Amygdala (tissue), 56 donors: ENCODE measurements at places on chromosomes 12 and 14.

GRCh38 chr12:47867495-47867941 lies 37.3 kb downstream of the VDR start:
- DNase-seq = no peak

DNA sequence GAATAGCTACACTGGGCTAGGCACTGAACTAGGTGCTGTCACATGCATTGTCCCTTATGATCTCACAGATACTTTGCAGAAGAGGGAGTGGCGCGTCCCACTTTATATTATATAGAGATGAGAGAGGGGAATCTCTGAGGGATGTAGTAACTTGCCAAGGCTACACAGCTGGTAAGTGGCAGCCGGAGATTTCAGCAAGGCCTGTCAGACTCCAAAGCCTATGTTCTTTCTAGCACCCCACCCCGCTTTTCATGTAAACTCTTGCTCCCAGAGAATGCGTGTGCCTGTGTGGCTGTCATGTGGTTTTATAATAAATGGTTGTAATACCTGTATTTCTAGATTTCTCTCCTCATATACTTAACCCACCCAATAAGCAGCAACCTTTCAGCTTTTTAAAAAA lies 39.1 kb downstream of the WDR20 start:
- no peak for DNase-seq

- DNase-seq = no peak
These were observed 4.9 kb upstream of the SMAGP start for GRCh38 chr12:51275088-51275487.

DNA sequence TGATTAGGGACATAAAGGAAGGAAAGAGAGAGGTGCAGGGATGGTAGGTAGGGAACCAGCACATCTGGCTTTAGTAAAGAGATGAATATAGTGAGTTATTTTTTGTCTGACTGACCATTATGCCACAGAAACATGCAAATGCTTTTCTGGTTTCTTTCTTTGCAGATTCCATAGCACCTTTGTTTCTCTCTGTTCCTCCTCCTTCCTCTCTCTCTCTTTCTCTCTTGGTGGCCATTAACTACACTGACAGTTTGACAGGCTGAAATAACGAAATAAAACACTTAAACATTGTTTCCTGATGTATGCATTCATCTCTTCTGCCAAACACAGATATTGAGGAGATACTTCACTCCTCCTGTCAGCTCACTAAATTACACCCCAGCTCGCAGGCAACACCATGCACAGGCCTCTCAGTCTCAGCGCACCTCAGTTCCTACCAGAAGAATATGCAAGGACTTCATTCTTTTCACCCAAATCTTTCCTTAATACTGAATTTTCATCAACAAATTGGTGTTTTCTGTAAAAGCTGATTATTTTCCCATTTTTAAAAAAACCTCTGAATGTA lies 406.9 kb upstream of the SOX5 start:
- DNase-seq = no peak

DNA sequence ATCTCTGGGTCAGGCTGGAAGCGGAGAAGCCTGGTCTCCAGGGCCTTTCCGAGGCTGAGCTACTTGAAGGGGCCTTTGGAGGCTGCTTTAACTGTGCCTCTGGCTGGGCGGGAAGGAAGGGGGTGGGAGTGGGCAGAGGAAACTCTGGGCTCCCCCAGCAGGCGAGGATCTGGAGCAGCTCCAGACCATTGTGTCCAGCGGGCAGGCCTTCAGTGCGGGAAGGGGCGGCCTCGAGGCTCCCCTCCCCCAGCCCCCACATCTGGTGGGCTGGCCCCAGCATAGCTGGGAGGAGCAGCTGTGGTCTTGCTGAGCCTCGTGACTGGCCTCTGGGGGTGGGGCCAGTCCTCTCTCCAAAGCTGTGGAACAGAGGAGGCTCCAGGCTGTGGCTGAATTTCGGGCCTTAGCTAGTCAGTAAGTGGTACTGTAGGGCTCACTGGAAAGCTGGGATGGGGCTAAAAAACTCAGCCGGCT lies 3.4 kb downstream of the TAMALIN start:
- peak; percentile 53 for DNase-seq

GRCh38 chr12:65977384-65977783 lies 153.1 kb downstream of the HMGA2 start:
- DNase-seq = no peak

- DNase-seq = no peak
These were observed 25.4 kb upstream of the PWP1 start for GRCh38 chr12:107660235-107660634.

GRCh38 chr12:5967645-5968415 lies 22.8 kb upstream of the ANO2 start:
- DNase-seq = no peak

GRCh38 chr12:89016970-89017778 lies 335.1 kb downstream of the DUSP6 start:
- DNase-seq = no peak

- no peak for DNase-seq
These were observed 42.2 kb downstream of the SMUG1 start for GRCh38 chr12:54146506-54147145.

DNA sequence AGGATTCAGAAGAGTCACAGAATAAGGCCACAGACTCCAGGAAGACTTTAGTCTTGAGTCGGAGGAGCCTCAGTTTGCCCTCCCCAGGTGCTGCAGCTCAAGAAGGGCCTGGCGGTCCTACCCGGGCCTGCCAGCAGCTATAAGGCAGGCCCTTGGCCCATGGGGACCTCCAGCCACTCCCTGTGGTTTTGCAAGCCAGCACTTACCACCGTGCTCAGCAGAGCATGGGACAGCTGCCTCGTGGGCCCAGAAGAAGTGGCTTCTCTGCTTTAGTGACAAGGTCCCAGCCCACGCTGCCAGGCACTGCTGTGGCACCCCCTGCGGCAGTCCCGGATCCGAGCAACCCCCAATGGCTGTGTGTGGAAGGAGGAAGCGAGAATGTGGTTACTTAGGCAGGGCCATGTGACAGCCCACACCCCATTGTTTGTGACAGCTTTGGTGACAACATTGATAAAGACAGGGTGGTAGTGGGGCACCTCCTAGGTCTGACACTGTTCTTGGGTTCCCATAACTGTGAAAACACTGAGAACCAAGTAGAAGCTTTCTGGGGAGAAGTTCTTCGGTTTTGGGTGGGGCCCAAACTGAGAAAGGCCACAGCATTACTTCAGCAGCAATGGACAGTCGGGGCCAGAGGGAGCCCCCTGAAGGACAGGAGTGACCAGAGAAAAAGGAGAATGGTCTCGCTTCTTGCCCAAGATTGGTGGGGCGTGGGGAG lies at the start of gene SELPLG:
TSS of gene SELPLG (minus strand) at position 361 of the 715 bp plus-strand sequence. CDS start 9,587 bp downstream, outside the sequence.
- peak; percentile 70 for DNase-seq

DNA sequence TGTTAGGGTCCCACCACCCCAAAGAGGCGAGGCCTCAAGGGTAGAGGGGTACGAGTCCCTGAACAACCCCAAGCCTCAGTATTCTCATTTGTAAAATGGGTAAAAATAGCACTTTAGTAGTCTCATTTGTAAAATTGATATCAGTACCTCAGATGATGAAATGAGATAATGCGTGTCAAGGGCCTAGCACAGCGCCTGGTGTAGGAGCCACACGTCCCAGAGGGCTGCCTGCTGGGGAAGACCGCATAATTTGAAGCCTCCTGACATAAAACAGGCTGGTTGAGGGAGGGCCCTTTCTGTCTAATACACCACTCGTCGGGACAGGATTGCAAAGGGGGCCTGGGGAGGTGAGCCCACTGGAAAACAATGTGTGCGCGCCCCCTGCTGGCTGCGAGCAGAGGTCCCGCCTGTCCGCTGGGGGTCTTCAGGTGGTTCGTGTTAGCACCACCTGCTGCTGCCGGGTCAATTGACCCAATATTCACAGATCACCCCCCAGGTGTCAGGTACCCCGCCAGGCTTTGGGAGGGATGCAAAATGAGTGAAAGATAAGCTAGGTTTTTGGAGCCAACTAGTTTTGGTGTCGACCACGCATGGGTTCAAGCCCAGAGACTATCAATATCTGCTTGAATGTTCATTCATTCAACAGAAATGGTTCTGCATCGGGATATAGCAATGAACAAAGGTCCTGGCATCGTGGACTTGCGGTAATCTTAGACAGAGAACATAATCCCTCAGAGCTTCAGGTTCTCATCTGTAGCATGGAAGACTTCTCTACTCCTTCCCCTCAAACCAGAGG lies 24.7 kb upstream of the IRF2BPL start:
- DNase-seq = no peak

- DNase-seq = no peak
These were observed 117.4 kb downstream of the EMP1 start for GRCh38 chr12:13313886-13314285.

DNA sequence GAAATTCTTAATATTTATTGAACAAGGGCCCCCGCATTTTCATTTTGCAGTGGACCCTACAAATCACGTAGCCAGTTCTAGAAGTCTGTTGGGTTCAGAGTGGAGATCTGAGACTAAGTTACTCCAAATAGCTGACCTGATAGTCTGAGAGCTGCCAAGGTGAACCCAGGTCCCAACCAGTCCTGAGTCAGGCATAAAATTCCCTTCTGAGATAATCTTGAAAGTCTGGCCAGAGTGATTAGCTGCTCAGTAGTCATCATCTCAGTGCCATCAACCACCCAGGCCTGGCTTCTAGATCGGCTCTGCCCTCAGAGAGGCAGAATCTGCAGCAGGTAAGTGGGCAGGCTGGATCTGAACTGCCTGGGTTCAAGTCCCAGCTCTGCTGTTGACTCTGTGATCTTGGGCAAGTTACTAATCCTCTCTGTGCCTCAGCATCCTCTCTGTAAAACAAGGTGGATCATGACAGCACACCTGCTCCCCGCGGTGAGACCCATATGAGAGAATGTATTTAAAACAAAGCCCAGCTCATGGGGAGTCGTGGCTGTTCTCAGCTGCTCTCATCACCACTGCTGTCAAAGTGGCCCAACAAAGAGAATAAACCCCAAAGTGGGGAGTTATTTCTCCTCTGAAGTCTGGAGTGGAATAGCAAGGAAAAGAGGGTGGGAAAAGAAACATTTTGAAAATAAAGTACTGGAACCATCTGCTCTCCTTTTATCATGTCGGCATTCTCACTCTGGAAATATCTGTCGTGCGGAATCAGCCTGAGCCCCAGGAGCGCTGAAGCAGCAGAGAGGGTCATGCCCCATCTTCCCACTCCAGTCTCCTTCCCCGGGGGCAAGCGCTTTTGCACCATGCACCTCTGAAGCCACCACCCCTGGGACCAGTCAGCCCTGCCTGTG lies 193.3 kb downstream of the DPF3 start:
- no peak for DNase-seq

- DNase-seq = no peak
These were observed 353.4 kb downstream of the KCNH5 start for GRCh38 chr14:62691647-62692489.

- no peak for DNase-seq
These were observed 505.2 kb downstream of the RMST start for GRCh38 chr12:97967831-97968230.

DNA sequence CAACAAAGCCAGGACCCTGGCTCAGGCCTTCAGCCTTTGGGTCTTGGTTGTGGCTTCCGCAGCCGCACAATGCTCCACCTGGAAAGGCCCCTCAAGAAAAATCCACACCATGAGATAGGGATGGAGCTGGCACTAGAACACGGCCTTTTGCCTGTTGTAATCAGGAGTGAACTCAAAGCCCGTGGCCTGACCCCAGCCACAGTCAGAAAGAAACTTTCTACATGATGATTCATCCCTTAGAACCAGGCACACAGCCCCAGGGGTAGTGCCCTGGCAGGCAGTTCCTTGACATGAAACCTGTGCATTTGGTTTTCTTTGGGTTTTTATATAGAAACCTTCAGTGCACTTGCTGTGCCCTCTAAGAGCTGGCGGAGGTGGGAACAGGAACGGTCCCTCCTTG lies 5.1 kb downstream of the CLMN start:
- DNase-seq = no peak

- no peak for DNase-seq
These were observed 11.4 kb downstream of the FERMT2 start for GRCh38 chr14:52939427-52939826.
